ENCODE measurements at places on chromosomes 7 and 10.

- no peak for DNase-seq
Measured at GRCh38 chr10:9681655-9682054, 1336.0 kb upstream of the CELF2 start.

- DNase-seq: no peak
Measured at GRCh38 chr10:22624287-22624738, 90.1 kb downstream of the PIP4K2A start.

GRCh38 chr7:6164491-6164890 lies 107.9 kb downstream of the CYTH3 start:
- no peak for DNase-seq

GRCh38 chr7:127824682-127825081 lies 172.7 kb downstream of the SND1 start:
- DNase-seq: no peak

DNA sequence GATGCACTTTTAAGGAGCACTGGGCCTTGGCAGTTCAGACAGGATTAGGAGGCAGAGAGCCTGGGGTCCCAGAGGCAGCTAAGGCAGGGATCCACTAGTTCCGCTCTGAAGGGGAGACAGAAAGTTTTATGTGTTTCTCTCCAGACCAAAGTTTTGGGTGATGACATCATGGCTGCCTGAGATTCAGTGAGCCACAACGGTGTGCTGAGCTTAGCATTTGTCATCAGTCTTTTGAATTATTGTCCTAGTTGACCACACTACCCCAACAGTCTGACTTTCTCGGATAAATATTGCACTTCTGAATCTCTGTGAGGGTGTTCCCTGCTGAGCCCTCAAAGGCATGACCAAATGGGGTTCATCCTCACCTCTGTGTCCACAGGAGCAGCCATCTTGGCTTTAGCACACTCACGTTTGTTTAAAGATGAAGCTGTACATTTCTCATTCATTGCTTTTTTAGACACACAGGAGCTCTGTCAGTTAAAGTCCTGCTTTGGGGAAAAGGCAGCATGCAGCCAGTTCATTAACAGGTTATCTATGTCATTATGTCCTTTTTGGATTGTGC lies 297.7 kb upstream of the LRGUK start:
- DNase-seq: no peak

- DNase-seq: no peak
Measured at GRCh38 chr10:35533565-35533964, 71.6 kb upstream of the GJD4 start.

DNA sequence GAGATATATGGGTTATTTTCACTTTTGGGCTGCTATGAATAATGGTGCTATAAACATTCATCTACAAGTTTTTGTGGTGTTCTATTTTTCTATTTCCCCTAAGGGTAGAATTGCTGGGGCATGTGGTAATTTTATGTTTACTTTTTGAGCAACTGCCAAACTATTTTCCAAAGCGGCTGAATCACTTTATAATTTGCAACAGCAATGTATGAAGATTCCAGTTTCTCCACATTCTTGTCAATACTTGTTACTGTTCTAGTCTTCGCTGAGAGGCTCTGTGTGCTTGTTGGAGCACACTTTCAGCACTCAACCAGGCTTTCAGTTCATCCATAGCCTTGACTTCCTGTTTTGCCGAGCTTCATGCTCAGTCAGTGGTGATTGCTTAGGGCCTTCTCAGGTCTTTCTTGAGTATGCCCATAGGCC lies 39.0 kb downstream of the ADK start:
- DNase-seq: peak; percentile 98

DNA sequence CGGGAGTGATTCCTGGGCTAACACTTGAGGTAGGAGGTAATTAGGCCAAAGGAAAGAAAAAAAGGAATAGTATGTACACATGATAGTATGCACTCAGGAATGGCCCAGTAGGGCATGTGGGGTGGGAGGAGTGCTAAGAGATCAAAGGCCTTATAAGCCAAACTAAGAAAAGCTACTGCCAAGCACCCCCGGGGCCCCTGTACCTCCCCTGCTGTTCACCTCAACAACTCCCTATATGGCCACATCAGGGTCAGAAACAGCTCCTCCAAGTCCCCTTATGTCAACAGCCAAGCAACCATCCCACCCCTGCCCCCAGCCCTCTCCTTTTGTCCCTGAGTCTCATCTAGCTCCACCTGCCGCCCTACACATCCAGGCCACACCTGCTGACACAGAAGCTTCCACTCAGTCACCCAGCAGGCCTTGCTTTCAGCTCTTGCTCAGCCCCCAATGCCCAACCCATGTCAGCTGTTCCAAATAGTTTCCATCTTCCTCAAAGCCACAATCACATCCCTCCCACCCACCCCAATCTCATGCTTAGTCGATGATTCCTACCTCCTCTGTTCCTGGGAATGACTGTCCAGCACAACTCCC lies 80.2 kb downstream of the SORBS1 start:
- DNase-seq: no peak

DNA sequence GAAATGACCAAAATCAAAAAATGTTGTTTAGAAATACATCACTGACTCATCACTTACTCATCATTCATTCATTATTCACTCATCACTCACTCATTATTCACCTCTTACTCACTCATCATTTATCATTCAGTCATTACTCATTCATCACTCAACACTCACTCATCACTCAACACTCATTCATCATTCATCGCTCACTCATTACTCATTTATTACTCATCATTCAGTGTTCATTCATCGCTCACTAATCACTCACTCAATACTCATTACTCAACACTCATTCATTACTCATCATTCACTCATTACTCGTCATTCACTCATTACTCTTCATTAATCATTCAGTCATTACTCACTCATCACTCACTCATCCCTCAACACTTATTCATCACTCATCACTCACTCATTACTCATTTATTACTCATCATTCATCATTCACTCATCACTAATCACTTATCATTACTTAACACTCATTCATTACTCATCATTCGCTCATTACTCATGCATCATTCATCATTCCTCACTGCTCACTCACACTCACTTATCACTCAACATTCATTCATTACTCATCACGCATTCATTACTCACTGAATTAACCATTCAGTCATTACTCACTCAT lies 238.5 kb downstream of the ADARB2 start:
- no peak for DNase-seq

GRCh38 chr10:62464308-62464707 lies 90.1 kb downstream of the ZNF365 start:
- DNase-seq: no peak

- DNase-seq: no peak
Measured at GRCh38 chr10:96576277-96576980, 10.4 kb downstream of the TM9SF3 start.

- DNase-seq: no peak
Measured at GRCh38 chr10:29407280-29407858, 118.5 kb downstream of the LYZL1 start.

GRCh38 chr7:19295376-19295775 lies 150.2 kb upstream of the FERD3L start:
- DNase-seq: no peak

DNA sequence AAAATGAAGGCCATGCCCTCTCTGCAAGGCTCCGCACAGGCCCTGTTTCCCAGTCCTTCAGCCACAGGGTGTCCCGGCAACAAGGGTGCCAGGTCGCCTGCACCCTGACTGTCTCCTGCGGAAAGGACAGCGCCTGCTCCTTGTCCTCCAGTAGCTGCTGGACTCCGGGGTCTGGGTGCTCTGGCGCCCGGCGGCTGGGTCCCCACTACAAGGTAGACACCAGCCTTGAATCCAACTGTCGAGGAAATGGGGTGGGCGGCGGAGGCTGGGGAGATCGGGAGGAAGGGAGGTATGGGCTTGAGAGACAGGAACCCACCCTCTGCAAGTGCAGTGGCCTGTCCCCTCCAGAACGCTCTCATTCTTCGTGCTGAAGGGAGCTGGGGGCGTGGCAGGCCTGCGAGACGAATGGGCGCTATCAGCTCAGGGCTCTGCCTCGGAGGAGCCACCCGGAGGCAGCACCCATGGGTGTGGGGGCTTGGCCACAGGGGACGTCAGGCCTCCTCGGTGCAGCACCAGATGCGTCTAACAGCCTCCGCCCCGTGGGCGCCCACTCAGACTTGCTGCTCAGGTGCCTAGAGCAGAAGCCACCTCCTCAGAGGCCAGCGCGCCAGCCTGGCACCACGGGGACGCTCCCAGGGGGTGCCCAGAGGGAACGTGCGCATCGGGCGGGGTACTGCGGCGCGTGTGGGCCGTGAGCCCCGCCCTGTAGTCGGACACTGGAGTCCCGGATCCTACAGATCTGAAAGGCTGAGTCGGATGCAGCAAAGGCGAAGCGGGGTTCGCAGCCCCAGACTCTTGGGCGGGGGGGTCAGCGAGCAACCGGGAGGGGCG lies 15.6 kb downstream of the ADAM8 start:
- DNase-seq: peak; percentile 44

- no peak for DNase-seq
Measured at GRCh38 chr7:136657482-136657921, 210.9 kb upstream of the CHRM2 start.
